ENCODE measurements at places on chromosomes 4 and X.

GRCh38 chr4:161929956-161930355 is 233.8 kb downstream of the FSTL5 start:
- DNase-seq: no peak

GRCh38 chrX:71298119-71298518 is 3.4 kb upstream of the ITGB1BP2 start:
- no peak for DNase-seq

DNA sequence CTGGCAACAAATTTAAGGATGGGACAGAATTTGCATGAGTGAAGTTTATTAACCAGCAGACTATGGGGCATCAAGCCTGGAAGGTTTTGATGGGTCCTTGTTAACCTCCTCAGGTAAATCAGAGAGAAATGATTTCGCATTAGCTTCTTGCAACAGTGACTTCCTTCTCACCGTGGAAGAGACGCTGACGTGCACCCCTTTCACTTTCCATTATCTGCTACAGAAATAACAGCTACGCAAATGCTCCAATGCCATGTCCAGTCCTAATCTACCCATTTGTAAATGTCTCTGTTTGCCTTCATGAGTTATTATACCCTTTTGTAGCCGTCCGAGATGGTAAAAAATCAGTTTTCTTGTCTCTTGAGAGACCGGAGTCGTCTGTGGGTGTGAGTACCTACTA is 100.3 kb downstream of the SLC34A2 start:
- no peak for DNase-seq

DNA sequence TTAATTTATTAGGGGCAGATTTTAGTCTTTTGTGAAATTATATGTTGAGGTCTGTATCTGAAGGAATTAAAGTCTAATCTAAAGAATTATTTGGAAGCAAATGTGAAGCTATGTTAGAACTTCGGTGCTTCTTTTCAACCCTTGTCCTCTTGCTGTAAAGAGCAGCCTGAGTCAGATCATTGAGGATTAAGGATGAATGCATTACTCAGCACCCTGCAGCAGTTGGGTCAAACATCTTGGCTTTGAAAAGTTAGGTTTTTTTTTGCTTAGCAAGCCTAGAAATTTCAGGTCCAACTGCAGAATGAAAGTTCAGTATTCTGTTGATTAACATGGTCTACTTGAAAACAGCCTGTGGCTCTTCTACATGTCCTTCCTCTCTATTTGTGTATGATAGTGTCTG is 57.6 kb downstream of the SLC4A4 start:
- no peak for DNase-seq

GRCh38 chr4:2046031-2046961 is 12.8 kb upstream of the NAT8L start:
- no peak for DNase-seq

DNA sequence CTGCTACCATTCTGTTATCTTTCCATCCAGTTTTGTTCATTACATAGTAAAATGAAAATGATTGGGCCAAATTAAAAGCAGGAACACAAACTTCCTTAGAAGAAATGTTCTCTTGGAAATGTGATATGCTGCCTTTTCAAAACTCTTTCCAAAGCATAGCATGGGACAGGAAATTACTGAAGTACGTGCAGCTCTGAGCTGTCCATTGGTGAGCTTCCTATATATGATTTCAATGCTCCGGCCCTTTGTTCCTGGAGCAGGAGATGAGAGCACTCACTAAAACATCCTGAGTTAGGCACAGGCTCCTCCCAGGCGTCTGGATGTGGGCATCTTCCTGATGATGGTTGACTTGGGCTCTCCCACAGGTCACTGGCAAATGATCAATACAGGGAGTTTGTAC is 33.0 kb upstream of the ANXA3 start:
- DNase-seq: no peak

- DNase-seq: no peak
Observed at GRCh38 chrX:2696698-2697215, 5.7 kb downstream of the CD99 start.

GRCh38 chr4:47899639-47900038 is 14.7 kb downstream of the NFXL1 start:
- DNase-seq: no peak

- no peak for DNase-seq
Observed at GRCh38 chr4:76188557-76188956, 25.1 kb downstream of the SCARB2 start.

- no peak for DNase-seq
Observed at GRCh38 chrX:44245733-44246132, 97.7 kb downstream of the EFHC2 start.

DNA sequence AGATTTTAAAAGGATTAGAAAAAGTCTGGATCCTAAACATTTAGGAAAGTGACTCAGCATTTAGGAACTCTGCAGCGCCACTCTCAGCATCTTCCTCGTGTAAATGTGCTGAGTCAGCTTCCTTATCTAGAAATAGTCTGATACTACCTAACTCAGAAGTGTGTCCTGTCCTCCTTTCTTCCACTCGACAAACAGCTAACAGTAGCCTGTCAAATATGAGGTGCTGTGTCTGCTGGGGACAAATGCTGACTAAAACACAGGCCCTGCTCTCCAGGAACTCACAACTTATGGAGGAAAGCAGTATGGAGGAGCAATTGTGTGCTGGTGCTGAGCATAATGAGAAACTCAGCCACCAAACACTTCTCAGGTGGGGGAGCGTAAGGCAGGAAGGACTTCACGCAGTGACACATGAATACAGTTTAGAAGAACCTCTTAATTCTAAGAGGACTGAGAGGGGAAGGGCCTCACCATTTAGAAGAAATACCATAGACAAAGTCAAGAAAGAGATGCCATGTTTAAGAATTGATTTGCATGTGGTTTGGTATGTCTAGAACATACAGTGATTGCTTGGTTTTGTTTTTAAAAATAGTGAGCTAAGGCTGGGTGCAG is 125.3 kb downstream of the SOWAHB start:
- no peak for DNase-seq

DNA sequence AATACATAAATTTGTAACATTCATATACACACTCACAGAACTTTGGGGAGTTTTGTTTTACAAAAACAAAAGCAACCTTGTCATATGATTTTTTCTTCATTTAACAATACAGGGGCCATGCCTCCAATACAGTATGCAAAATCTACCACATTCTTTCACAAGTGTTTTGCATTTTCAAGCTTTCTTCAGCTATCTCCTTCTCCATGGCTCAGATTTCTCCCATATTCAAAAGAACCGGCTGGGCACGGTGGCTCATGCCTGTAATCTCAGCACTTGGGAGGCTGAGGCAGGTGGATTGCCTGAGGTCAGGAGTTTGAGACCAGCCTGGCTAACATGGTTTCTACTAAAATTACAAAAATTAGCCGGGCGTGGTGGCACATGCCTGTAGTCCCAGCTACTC is 4.1 kb downstream of the TEX13B start:
- DNase-seq: no peak

DNA sequence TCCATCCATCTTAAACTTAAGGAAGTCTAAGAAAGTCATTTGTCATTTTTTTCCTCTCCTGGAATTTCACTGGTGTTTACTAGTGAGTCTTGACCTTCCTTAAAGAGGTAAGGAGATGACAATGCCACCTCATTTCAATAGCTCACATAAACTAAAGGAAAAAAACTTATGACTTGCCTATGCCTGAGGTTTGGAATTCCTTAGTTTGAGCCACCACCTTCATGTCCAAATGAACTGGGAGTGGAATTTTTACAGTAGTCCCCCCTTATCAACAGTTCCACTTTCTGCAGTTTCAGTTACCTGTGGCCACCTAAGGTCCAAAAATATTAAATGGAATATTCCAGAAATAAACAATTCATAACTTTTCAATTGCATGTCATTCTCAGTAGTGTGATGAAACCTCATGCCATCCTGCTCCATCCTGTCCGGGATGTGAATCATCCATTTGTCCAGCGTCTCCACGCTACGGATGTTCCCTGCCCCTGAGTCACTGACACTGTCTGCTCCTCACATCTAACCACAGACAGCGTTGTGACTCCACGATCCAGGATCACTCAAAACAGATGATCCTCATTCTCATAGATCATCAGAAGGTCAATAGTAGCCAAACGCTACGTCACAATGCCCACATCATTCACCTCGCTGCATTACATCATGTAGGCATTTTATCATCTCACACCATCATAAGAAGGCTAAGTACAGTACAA is 177.4 kb downstream of the SH3KBP1 start:
- DNase-seq: peak; percentile 96

GRCh38 chrX:153970357-153971123 is 1.1 kb downstream of the HCFC1 start:
- peak; percentile 62 for DNase-seq

- no peak for DNase-seq
Observed at GRCh38 chr4:66501997-66502396, 831.7 kb upstream of the EPHA5 start.

GRCh38 chrX:34238896-34239295 is 106.8 kb upstream of the FAM47A start:
- peak; percentile 8 for DNase-seq

DNA sequence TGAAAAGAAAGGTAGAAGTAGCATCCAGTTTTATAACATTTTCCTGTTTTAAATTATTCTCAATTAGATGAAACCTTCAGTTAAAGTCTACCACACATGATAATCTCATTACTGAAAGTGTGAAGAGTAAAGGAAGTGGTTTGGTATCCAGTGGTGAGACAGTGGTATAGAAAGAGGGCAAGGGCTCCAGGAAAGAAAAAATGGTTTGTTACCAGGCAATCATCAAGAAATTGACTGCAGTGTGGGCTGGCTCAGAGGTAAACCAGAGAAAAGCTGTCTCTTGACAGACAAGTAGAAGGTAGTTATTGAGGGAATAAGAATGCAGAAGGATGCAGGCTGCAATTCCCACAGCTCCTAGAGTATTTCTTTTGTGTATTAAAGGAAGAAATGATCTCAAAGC is 406.2 kb downstream of the TLL1 start:
- DNase-seq: no peak

GRCh38 chr4:154743683-154744340 is at the start of gene LRAT:
LRAT (plus strand) TSS chr4:154744000; CDS start chr4:154744327, 327 bp downstream.
- peak; percentile 41 for DNase-seq

DNA sequence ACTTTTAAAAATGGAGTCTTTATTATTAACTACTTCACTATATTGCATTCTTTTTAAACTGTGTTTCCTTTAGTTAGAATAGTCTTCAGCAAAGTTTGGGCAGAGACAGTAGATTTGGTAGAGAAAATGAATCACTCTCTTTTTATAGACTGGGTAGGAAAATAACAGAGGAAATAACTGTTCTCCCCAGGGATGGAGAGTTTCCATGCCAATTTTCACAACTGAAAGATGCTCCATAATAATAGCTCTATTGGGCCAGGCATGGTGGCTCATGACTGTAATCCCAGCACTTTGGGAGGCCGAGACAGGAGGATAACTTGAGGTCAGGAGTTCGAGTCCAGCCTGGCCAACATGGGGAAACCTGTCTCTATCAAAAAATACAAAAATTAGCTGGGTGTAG is 13.1 kb downstream of the HSD17B13 start:
- no peak for DNase-seq

All from NCI-H460 (cell line).